ENCODE measurements at places on chromosomes 1 and 21.
A peak's percentile ranks its signal among the peaks of the same experiment; 100 is the strongest.

- no peak for DNase-seq
Measured at GRCh38 chr1:14138687-14139086, 438.7 kb downstream of the PRDM2 start.

GRCh38 chr1:218938259-218938658, 235.4 kb upstream of the LYPLAL1 start:
- no peak for DNase-seq

GRCh38 chr1:183433703-183434102, 15.5 kb upstream of the NMNAT2 start:
- DNase-seq, result no peak

DNA sequence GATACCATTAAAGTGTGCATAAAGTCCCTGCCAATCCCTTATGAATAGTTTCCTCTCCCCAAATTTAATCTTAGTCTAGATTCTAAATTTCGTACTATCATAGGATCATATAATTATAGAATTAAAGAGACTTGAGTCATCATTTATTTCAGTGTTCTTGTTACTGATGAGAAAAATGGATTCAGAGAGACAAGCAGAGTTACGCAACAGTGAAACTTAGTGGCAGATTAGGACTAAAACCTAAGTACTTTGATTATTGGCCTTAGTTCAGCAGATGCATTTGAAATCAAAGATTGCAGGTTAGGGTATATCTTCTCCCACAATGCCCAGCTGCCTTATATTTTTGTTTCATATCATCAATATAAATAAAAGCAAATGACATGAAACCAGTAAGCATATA, 843 bp upstream of the KRTAP19-7 start:
- DNase-seq, result no peak

- no peak for DNase-seq
Measured at GRCh38 chr21:42512346-42513034, 1.2 kb upstream of the SLC37A1 start.

- no peak for DNase-seq
Measured at GRCh38 chr1:110607536-110608230, 1.5 kb upstream of the KCNA2 start.

- no peak for DNase-seq
Measured at GRCh38 chr1:100539836-100540536, 2.0 kb downstream of the GPR88 start.

GRCh38 chr1:200248541-200248940, 161.3 kb downstream of the ZNF281 start:
- no peak for DNase-seq

DNA sequence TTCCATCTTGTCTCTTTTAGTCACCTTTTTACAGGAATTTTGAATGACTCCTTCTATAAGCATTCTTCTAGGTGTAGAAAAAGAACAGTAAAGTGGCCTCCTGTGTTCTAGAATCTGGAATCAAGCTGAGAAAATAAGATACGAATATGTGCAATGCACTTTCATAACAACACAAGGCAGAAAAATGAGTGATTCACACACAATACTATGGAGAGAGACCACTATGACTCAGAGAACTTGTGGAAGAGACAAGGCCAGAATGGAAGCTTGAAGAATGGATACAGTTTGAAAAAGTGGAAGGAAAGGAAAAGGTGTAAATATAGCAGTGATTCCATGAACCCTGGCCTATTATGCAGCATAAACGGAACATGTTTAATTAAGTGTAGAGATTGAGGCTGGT, 57.1 kb upstream of the SAMSN1 start:
- peak; percentile 32 for DNase-seq

- DNase-seq, result peak; percentile 73
Measured at GRCh38 chr1:153742411-153743142, 14.7 kb downstream of the INTS3 start.

DNA sequence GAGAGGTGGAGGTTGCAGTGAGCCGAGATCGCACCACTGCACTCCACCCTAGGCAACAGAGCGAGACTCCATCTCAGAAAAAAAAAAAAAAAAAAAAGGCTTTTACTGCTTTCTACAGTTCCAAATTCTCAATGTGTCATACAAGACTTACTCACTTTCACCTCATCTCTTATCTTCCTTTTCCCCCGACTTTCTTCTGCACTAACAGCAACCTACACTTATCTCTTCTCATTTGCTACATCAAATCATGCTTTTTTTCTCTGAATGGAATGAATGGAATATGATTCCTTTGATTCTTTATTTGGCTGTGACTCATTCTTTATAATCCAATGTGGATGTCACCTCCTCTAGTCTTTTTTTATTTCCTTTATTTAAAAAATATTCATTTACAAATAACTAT, 168.4 kb upstream of the DMRTA2 start:
- no peak for DNase-seq

- no peak for DNase-seq
Measured at GRCh38 chr1:232166942-232167341, 463.0 kb downstream of the SIPA1L2 start.

- DNase-seq, result no peak
Measured at GRCh38 chr1:154970631-154971340, at the start of gene SHC1. Gene SHC1, minus strand, starts transcription at chr1:154970747. Its CDS starts 221 bp downstream, at chr1:154970526.

- DNase-seq, result peak; percentile 52
Measured at GRCh38 chr1:156602557-156602993, 1.3 kb upstream of the GPATCH4 start.

DNA sequence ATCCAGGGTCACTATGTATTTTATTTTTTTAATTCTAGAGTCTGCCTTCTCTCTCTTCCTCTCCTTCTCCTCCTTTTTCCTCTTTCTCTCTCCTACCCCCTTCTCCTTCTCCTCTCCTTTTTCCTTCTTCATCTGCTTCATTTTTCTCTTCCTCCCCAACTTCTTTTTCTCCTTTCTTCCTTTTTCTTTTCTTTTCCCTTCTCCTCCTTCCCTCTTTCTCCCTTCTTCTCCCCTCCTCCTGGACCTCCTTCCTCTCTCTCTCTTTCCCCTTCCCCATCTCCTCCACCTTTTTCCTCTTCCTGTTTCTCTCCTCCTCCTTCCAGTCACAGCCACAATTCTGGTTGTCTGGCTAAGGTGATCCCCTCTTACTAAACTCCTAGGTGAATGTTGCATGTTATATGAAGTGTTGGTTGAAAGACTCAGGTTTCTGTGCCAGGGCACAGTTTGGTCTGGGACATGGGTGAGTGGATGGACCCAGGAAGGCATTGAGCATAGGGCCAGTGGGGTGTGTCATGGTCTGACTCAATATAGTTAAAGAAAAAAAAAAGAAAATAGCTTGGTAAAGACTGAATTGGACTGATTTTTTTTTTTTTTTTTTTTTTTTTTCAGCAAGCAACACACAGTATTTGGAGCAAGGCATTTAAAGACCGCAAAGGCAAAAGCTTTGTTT, 266.9 kb downstream of the TGFB2 start:
- DNase-seq, result no peak

- no peak for DNase-seq
Measured at GRCh38 chr1:53116307-53116810, 26.1 kb downstream of the SLC1A7 start.

GRCh38 chr1:117838911-117839310, 90.5 kb downstream of the GDAP2 start:
- DNase-seq, result no peak

DNA sequence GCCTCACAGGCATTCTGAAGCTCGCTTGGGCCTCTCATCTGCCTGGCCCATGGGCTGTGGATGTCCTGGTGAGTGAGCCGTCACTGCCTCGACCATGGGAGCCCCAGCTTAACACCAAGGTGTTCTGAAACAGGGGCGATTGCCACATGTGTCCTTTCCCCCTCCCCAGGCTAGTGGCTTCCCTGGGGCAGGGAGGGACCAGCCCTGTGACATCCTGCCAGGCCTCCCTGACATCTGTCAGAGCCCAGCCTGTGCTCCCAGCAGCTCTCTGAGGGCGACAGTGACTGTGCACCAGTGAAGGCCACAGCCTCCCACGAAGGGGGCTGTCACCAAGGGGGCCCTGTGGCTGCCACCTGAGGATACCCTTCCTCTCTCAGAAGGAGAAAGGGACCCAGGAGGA, 35.9 kb upstream of the CCDC27 start:
- DNase-seq, result peak; percentile 32

DNA sequence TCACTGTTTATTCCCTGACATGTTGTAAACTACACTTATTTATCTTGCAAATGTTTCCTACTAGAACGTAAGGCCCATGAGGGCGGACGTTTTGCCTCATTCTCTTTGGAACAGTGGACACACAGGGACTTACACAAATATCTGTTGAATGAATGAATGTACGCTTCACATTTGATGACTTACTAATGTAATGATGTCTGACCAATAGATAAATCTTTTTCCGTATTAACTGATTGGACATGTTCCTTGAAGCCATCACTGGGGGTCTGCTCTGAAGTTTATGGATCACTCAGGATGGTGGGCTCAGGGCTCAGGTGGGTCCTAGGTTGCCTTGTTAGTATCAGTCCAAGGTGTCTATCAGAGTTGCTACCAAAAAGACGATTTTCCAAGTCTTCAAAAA, 763.2 kb upstream of the TPTE start:
- DNase-seq, result no peak

DNA sequence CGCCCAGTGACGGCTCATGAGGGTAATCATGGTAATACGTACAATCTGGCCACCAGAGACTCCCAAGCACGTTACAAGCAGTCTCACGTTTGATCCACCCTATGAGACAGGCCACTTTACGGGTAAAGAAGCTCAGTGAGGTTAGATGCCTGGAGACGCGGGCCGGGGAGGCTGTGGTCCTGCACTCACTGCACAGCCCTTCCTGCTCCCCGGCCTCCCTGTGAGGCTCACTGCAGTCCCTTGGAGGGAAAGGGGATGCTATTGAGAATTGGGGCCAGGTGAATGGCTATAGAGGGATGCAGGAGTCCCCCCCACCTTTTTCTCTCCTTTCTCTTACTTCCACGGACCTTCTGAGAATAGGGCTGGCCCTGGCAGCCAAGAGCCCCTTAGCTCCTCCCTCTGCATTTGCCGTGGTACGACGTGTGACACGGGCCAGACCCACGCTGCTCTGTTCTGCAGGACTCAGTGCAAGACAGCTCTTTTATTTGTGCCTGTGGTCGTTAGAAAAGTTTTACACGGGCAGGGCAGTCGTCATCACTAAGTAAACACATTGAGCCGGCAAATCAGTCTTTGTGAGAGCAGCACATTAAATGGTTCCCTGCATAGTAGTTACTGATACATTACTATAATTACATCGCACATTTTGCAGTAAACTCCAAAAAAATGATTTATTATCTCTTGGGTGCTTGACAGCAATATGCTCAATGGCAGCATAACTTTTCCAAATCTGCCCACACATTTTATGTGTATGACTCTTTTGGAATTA, 18.8 kb downstream of the KIF26B start:
- no peak for DNase-seq

GRCh38 chr1:244060686-244061085, 9.6 kb downstream of the ZBTB18 start:
- DNase-seq, result no peak

DNA sequence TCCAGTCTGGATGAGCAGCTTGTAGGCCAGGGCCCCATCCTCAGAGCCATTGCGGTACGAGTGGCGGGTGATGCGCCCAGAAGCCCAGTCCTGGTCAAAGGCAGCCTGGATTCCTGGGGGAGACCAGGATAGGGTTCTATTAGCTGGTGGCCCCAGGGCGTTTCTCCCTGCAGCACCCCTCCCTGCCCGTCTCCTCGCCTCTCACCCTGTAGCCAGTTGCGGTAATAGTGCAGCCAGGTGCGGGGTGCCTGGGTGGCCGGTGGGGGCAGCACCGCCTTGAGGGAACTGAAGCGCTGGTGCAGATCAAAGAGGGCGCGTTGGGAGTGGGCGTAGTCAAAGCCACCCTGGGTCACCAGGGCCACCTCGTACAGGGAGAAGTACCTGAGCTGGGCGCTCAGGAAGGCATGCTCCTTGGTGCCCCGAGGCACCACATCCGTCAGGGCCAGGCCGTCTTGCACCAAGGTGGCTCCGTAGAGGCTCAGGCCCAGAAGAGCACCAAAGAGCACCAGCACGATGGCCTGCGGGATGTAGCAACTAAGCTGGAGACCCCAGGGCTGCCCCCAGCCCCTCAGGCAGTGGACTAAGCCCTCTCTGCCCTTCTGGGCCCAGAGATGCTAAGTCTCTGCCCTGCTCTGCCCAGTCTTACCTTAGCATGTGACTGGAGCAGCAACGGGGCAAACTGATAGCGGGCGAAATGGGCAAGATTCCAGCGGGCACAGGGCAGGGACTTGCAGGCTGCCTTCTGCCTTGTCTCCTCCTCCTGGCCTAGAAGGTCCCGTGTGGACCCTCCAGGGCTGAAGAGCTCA, 15.7 kb downstream of the PTCH2 start:
- no peak for DNase-seq

DNA sequence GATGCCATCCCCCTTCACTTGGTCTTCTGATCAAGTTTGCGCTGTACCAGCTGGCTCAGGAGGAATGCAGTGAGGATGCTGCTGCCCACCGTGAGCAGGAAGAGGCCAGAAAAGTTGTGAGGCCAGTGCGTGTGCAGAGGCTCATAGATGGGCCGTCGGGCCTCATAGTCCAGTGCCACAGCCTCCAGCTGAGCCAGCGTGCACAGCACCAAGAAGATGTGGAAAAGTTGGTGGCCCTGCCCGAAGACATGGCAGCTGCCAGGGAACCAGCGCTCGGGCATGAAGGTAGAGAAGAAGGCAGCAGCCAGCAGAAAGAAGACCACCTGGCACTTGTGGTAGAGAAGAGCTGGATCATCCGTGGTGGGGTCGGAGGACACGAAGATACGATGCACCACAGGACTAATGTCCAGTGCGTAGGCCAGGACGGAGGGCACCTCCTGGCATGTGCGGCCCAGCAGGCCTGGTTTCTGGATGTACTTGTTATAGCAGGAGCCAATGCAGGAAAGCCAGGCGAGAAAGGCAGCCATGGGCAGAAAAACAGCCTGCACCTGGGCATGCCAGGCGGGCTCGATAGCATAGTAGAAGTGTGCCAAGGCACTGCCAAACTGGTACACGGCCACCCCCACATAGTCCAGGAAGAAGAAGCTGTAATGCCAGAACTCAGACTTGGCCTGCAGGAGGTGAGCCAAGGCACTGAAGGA, 3.7 kb upstream of the AUNIP start:
- no peak for DNase-seq

DNA sequence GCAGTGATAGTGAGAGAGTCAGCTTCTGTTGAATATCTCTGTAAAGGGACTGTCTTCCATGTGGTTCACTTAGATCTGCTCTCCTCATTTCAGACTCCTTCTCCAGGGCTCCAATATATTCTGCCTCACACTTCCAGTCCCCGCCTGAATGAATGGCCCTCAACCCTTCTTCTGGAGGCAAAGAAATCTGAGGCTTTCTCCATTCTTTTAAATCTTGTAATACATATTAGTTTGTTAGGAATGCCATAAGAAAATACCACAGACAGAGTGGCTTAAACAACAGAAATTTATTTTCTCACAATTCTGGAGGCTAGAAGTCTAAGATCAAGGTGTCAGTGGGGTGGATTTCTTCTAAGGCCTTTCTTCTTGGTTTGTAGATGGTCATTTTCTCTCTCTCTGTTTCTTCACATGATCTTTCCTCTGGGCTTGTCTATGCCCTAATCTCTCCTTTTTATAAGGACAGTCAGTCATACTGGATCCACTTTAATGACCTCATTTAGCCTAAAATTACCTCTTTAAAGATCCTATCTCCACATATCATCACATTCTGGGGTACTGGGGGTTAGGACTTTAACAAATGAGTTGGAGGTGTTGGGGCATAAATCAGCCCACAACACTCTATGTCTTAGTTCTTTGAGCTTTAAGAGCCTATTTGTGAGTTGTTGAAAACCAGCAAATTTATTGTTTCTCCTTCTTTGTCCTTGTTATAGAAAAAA, 128.5 kb upstream of the KCNK2 start:
- no peak for DNase-seq

Measured in KBM-7 (cell line).